ENCODE measurements at places on chromosomes 5 and 9.
A peak's percentile ranks its signal among the peaks of the same experiment; 100 is the strongest.

GRCh38 chr5:168886157-168886556 is 307.0 kb upstream of the PANK3 start:
- DNase-seq = no peak

- DNase-seq = peak; percentile 8
Observed at GRCh38 chr5:16617274-16617968, 624 bp upstream of the RETREG1 start.

GRCh38 chr5:123438244-123438643 is 15.0 kb upstream of the CEP120 start:
- DNase-seq = peak; percentile 49

DNA sequence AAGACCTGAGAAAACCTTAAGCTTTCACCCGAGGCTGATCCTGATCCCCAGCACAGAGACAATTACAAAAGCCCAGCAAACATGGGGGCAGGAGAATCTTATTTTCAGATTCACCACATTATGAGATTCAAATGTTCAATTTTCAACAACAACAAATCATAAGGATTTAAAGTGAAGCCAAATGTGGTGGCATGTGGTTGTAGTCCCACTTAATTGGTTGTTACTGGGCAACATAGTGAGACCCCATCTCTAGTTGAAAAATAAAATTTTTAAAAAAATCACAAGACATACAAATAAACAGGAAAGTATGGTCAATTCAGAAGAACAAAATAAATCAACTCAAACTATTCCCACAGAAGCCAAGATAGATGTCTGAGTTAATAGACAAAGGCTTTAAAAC is 3.9 kb upstream of the RABGAP1 start:
- no peak for DNase-seq

DNA sequence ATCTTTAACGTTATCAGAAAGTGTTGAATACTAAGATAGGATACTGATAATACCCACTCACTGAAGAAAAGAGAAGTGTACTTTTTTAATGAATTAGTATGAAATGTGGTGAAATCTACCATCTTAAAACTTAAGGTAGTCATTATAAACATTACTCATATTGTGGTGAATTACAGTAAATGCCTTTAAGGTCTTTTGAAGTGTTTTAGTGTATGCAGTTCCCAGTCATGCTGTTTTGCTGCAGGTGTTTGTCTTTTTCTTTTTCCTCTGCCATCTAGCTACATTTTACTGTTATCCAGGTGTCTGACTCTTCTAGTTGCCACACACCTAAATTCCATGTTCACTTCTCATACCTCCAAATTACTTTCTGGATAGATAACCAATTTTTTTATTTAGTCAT is 72.6 kb downstream of the ERMP1 start:
- no peak for DNase-seq

DNA sequence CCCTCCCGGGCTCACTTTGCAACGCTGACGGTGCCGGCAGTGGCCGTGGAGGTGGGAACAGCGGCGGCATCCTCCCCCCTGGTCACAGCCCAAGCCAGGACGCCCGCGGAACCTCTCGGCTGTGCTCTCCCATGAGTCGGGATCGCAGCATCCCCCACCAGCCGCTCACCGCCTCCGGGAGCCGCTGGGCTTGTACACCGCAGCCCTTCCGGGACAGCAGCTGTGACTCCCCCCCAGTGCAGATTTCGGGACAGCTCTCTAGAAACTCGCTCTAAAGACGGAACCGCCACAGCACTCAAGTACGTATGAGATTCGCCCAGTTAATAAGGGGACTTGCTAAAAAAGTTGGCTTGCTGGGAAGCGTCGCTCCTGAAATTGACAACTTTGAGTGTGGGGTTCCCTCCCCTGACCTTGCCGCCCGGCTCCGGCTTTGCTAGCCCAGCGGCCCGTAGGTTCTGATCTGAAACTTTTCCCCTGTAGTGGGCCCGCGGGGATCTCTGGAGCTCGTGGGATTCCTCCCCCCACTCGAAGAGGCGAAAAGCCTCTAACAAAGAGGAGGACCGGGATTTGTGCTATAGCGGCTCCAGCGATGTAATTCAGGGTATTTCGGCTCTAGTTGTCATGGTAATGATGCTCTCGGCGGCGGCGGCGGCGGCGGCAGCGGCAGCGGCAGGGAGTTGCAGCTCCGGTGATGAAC is 572 bp downstream of the NR4A3 start:
- DNase-seq = peak; percentile 55

DNA sequence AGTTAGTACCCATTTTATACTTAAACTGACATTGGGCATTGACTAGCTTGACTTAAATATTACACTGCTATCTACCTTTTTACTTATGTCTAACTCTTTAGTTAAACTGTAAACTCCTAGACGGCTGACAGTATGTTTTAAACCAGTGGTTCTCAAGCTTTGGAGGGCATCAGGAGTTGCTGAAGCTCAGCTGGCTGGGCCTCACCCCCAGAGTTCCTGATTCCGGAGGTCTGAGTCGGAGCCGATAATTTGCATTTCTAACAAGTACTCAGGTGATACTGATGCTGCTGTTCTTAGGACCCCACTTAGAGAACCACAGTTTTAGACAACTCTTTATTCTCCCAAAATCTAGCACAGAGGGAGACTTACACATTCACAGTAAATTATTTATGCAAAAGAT is 63.3 kb upstream of the PCA3 start:
- no peak for DNase-seq

All from T-helper 2 cell (primary cell).